Tibial nerve (tissue), 4 donors: ENCODE measurements at places on chromosomes 12 and 14.
A peak's percentile ranks its signal among the peaks of the same experiment; 100 is the strongest.

- no peaks in the 10 kb centered on the region for H3K27me3 ChIP-seq
- peak overlapping the region; percentile 74 for H3K27ac ChIP-seq
- no peak for DNase-seq
Observed at GRCh38 chr12:132524405-132524804, 34.5 kb downstream of the FBRSL1 start.

- no peak for DNase-seq
- no peaks in the 10 kb centered on the region for H3K27me3 ChIP-seq
- H3K4me3 ChIP-seq = no peak overlapping the region
- no peaks in the 10 kb centered on the region for H3K4me1 ChIP-seq
- no peak overlapping the region for H3K27ac ChIP-seq
Observed at GRCh38 chr12:64797156-64797555, 27.3 kb upstream of the TBC1D30 start.

GRCh38 chr12:80325167-80325959, 118.7 kb upstream of the PTPRQ start:
- no peaks in the 10 kb centered on the region for H3K36me3 ChIP-seq
- H3K27me3 ChIP-seq = no peaks in the 10 kb centered on the region

GRCh38 chr12:3571724-3572123, 80.7 kb downstream of the PRMT8 start:
- no peaks in the 10 kb centered on the region for H3K27me3 ChIP-seq
- H3K4me1 ChIP-seq = no peaks in the 10 kb centered on the region
- no peak overlapping the region for H3K4me3 ChIP-seq

DNA sequence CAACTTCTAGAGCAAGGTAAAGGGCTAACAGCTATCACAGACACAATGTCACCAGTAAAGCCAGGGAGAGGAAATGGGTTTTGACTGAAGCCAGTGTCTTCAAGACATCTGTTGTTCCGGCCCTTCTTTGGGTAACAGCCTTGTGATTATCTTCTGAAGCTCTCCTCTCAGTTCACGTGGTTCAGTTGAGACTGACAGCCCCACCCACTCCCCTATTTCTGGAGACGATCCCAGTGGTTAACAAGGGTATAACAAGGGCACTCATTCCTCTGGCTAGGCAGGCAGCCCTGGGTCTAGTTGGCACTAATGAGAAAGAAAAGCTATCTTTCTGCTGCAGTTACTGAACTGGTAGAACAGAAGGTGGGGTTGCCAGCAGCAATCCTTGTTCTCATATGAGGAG, 6.9 kb downstream of the GNPTAB start:
- peaks cover 29% of the 10 kb centered on the region for H3K4me1 ChIP-seq
- no peak overlapping the region for H3K27ac ChIP-seq
- no peaks in the 10 kb centered on the region for H3K27me3 ChIP-seq
- DNase-seq = peak; percentile 33

DNA sequence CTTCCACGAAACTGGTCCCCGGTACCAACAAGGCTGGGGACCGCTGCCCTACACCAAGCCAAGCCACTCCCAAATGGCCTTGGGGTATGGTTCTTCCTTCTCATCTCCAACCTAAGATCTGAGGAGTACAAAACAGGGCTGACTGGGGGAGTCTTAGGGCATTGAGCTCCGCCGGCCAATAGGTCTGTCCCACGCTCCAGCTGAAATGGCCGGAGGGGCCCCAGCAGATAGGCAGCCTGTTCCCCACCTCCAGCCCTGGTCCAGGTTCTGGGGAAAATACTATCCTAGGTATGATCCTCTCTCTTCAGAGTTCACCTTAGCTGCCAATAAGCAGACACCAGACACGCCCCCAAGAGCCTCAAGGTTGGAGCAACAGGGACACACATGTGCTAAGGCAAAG, 90.2 kb downstream of the ACTN1 start:
- H3K27ac ChIP-seq = no peak overlapping the region
- no peaks in the 10 kb centered on the region for H3K4me1 ChIP-seq
- DNase-seq = no peak
- no peak overlapping the region for H3K4me3 ChIP-seq
- H3K27me3 ChIP-seq = no peaks in the 10 kb centered on the region

DNA sequence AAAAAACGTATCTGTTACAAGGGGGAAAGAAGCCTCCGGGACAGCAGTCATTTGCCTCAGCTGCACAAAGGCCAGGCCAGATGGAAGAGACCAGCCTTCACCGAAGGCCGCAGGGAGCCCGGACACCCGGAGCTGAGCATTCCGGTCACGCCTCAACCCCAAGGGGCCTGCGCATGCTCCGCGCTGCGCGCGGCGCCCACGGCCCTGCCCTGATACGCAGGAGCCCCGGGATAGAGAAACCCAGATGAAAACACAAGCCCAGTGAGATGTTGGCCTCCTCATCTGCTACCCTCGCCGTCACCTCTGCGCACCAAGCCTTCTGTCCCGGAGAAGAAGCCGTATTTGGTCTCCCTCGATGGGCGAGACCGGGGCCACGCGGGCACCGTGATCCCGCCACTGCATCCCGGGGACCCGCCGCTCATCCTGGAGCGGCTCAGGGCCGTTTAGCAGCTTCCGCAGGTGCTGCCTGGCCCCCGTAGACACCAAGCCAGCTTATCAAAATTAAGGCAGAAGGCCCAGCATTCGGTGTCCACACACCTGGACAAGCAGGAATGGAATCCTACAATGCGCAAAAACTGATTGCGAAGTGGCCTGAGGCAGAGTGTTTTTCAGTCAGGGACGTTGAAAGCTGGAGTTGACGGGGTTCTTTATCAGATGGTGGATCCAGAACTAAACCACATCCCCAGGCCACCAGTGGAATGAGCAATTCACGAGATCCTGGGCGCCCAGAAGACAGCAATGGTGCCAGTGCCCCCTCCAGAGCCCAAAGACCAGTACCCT, 2.6 kb downstream of the OR8S1 start:
- H3K27ac ChIP-seq = no peak overlapping the region
- no peaks in the 10 kb centered on the region for H3K27me3 ChIP-seq
- H3K4me3 ChIP-seq = no peak overlapping the region
- no peak for DNase-seq

GRCh38 chr14:76955575-76956315, 72.8 kb downstream of the IRF2BPL start:
- peaks cover 73% of the 10 kb centered on the region for H3K4me1 ChIP-seq
- no peak for DNase-seq
- H3K27me3 ChIP-seq = no peaks in the 10 kb centered on the region
- peak overlapping the region; percentile 54 for H3K4me3 ChIP-seq
- no peaks in the 10 kb centered on the region for H3K36me3 ChIP-seq
- H3K27ac ChIP-seq = peak overlapping the region; percentile 90

- DNase-seq = no peak
- no peaks in the 10 kb centered on the region for H3K27me3 ChIP-seq
- no peak overlapping the region for H3K4me3 ChIP-seq
- H3K36me3 ChIP-seq = no peaks in the 10 kb centered on the region
- no peaks in the 10 kb centered on the region for H3K4me1 ChIP-seq
Observed at GRCh38 chr12:25875661-25876060, 82.8 kb upstream of the RASSF8 start.

DNA sequence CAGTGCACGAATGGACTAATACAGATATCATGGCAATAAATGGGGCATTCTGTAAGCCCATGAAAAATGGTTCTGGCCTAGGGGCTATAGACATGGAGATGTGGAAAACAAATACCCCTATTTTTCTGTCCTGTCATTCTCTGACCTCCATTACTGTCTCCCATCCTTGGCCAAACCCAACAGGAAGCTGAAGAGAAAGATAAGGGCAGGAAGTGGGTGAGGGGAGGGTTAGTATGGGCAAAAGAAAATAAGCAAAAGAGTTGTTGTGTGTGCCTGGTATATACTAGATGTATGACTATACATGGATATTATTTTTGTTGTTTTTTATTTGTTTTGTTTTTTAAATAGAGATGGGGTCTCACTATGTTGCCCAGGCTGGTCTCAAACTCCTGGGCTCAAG, 339.3 kb downstream of the PCNX1 start:
- H3K4me1 ChIP-seq = no peaks in the 10 kb centered on the region
- H3K27me3 ChIP-seq = no peaks in the 10 kb centered on the region
- no peak overlapping the region for H3K4me3 ChIP-seq
- DNase-seq = no peak

GRCh38 chr14:56482310-56482911, 97.2 kb upstream of the TMEM260 start:
- no peaks in the 10 kb centered on the region for H3K4me1 ChIP-seq
- H3K27ac ChIP-seq = no peak overlapping the region
- no peaks in the 10 kb centered on the region for H3K36me3 ChIP-seq
- H3K27me3 ChIP-seq = no peaks in the 10 kb centered on the region
- no peak overlapping the region for H3K4me3 ChIP-seq

DNA sequence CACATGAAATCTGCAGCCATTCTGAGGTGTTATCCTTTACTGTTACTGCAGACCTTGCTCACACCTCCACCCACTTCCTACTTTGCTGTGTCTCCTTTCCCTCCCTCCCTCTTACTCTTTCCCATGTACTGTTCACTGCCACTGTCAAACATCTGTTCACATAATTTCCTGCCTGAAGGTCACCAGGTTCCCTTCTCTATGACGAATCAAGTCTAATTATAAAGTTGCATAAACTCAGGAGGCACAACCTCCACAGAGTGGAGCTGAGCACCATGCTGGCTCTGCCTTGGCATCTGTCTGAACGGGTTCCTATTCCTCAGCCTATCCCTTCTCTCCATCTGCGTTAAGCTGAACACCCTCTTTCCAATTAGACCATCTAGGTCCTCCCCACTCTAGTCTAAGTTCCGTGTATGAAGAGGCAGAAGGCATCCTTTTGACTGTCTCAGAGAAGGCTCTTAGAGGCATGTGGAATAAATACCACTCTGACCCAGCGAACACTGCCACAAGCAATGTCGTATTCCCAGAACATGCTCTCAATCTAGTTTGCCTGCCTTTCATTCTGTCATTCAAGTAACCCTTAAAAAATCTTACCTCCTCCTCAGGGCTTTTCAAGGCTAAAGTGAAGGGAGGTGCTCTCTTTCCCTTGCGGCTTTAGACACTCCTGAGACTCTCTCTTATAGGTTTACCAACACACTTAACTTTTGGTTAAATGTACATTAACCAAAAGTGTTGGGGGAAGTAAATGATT, 48.7 kb downstream of the ACADS start:
- no peak overlapping the region for H3K27ac ChIP-seq
- no peak for DNase-seq
- no peaks in the 10 kb centered on the region for H3K27me3 ChIP-seq
- H3K4me1 ChIP-seq = peaks cover 11% of the 10 kb centered on the region

GRCh38 chr12:132588319-132588718, 22.1 kb downstream of the LRCOL1 start:
- no peaks in the 10 kb centered on the region for H3K4me1 ChIP-seq
- H3K27me3 ChIP-seq = no peaks in the 10 kb centered on the region
- no peak overlapping the region for H3K4me3 ChIP-seq
- peaks cover 5% of the 10 kb centered on the region for H3K36me3 ChIP-seq

GRCh38 chr12:132561427-132562156, 48.8 kb downstream of the LRCOL1 start:
- peaks cover 30% of the 10 kb centered on the region for H3K4me1 ChIP-seq
- H3K27ac ChIP-seq = no peak overlapping the region
- H3K36me3 ChIP-seq = no peaks in the 10 kb centered on the region
- H3K4me3 ChIP-seq = no peak overlapping the region

- no peak overlapping the region for H3K27ac ChIP-seq
- H3K27me3 ChIP-seq = no peaks in the 10 kb centered on the region
- no peak overlapping the region for H3K4me3 ChIP-seq
Observed at GRCh38 chr12:130362060-130362459, 24.4 kb downstream of the PIWIL1 start.

GRCh38 chr12:58502841-58503240, 417.5 kb downstream of the LRIG3 start:
- no peaks in the 10 kb centered on the region for H3K27me3 ChIP-seq
- DNase-seq = no peak
- H3K4me1 ChIP-seq = no peaks in the 10 kb centered on the region

GRCh38 chr14:37864128-37864527, 268.7 kb downstream of the TTC6 start:
- H3K27ac ChIP-seq = no peak overlapping the region
- no peak for DNase-seq
- H3K4me1 ChIP-seq = no peaks in the 10 kb centered on the region
- H3K4me3 ChIP-seq = no peak overlapping the region
- H3K36me3 ChIP-seq = no peaks in the 10 kb centered on the region

DNA sequence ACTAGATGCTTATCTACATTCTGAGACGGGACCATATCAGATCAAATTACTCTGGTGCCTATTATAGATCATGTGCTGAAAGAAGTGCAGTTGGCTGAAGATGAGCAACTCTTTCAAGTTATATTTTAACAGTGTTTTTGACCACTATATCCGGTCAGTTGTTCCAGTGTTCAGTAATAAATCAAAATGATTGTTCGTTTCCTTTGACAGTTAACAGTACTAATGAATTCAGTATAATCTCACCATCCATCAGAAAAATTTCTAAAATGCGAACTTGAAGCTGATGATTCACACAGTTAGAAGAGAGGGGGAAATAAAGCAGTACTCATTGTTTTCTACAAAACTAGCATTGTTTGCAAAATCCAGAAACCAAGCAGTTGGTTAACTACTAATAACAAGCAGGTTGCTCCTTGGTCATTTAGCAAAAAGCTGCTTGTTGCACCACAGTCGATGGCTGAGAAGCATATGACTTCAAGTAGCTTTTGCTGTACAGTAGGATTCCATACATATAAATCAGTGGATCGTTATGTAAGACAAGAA, 2.3 kb downstream of the RPS6KA5 start:
- no peaks in the 10 kb centered on the region for H3K4me1 ChIP-seq
- no peak overlapping the region for H3K4me3 ChIP-seq
- H3K27ac ChIP-seq = no peak overlapping the region
- H3K36me3 ChIP-seq = no peaks in the 10 kb centered on the region
- H3K27me3 ChIP-seq = no peaks in the 10 kb centered on the region

- H3K36me3 ChIP-seq = no peaks in the 10 kb centered on the region
- no peak overlapping the region for H3K4me3 ChIP-seq
- no peaks in the 10 kb centered on the region for H3K4me1 ChIP-seq
- H3K27ac ChIP-seq = no peak overlapping the region
- no peak for DNase-seq
- H3K27me3 ChIP-seq = no peaks in the 10 kb centered on the region
Observed at GRCh38 chr14:75487155-75487671, 35.1 kb upstream of the BATF start.

GRCh38 chr12:71536939-71537622, 97.5 kb downstream of the LGR5 start:
- no peak overlapping the region for H3K4me3 ChIP-seq
- H3K27ac ChIP-seq = no peak overlapping the region
- H3K27me3 ChIP-seq = no peaks in the 10 kb centered on the region
- DNase-seq = no peak
- no peaks in the 10 kb centered on the region for H3K36me3 ChIP-seq

DNA sequence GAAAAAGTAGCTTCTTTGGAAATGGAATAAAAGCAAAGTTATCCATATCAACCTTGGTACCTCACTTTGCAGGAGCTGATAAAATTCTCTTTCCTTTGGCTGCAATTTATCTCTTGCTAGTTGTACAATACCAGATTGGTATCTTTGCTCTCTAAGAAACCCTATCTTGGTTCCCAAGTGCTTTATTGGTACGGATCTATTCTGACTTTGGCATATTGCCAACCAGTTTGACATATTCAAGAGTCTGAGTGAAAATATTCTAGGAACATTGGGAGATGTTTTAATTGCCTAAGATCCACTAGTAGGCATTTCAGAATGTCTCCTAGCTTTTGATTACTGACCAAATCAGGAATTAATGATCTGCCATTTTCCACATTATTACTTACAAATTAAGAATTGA, 167.2 kb upstream of the ATP2B1 start:
- no peaks in the 10 kb centered on the region for H3K27me3 ChIP-seq
- H3K4me1 ChIP-seq = no peaks in the 10 kb centered on the region
- H3K4me3 ChIP-seq = no peak overlapping the region
- DNase-seq = no peak
- H3K27ac ChIP-seq = no peak overlapping the region
- H3K36me3 ChIP-seq = no peaks in the 10 kb centered on the region

GRCh38 chr14:104794099-104794498, 1.4 kb downstream of the AKT1 start:
- no peak for DNase-seq
- H3K4me1 ChIP-seq = no peaks in the 10 kb centered on the region
- H3K4me3 ChIP-seq = peak overlapping the region; percentile 52
- peaks cover 7% of the 10 kb centered on the region for H3K36me3 ChIP-seq
- no peak overlapping the region for H3K27ac ChIP-seq
- H3K27me3 ChIP-seq = no peaks in the 10 kb centered on the region
